ENCODE measurements at places on chromosomes 5 and 9.
A peak's percentile ranks its signal among the peaks of the same experiment; 100 is the strongest.

- H3K27me3 ChIP-seq = 0 out of 2 replicates have a peak, but pooled peaks cover 5% of the 10 kb centered on the region
- no peaks in the 10 kb centered on the region for H3K36me3 ChIP-seq
- no peak overlapping the region for H3K27ac ChIP-seq
- H3K4me1 ChIP-seq = peaks cover 4% of the 10 kb centered on the region
- H3K4me3 ChIP-seq = peak overlapping the region; percentile 45
Measured at GRCh38 chr9:113564498-113565237, 101.1 kb downstream of the RGS3 start.

- DNase-seq = no peak
- no peak overlapping the region for H3K4me3 ChIP-seq
- no peaks in the 10 kb centered on the region for H3K4me1 ChIP-seq
Measured at GRCh38 chr5:78730300-78731094, 81.9 kb upstream of the LHFPL2 start.

DNA sequence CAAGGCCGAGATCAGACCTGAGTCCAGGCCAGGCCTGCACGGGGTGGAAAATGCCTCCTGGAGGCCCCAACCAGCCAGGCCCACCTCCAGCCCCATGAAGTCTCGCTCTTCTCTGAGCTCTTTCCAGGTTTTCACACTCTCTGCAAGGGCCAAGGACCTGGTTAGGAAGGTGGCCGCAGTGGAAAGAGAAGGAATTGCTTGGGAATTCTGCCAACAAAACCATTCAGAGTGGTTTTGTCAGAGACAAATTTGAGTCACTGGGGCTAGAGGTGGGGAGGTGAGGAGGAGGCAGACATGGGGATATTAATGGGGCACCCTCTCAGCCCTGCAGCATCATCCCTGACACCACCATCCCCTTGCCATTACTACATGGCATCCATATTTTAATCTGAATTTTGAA, 261.0 kb downstream of the ROR2 start:
- peaks cover 7% of the 10 kb centered on the region for H3K4me1 ChIP-seq
- H3K27ac ChIP-seq = no peak overlapping the region
- H3K36me3 ChIP-seq = no peaks in the 10 kb centered on the region
- no peak for DNase-seq
- H3K4me3 ChIP-seq = no peak overlapping the region

- H3K27me3 ChIP-seq = no peaks in the 10 kb centered on the region
- no peaks in the 10 kb centered on the region for H3K4me1 ChIP-seq
- no peak overlapping the region for H3K27ac ChIP-seq
- H3K36me3 ChIP-seq = peaks cover 1% of the 10 kb centered on the region
- H3K4me3 ChIP-seq = no peak overlapping the region
Measured at GRCh38 chr5:172412724-172413286, 41.5 kb downstream of the SH3PXD2B start.

GRCh38 chr5:173794901-173795416, 93.2 kb upstream of the CPEB4 start:
- H3K4me1 ChIP-seq = no peaks in the 10 kb centered on the region
- H3K4me3 ChIP-seq = no peak overlapping the region
- no peaks in the 10 kb centered on the region for H3K27me3 ChIP-seq
- DNase-seq = no peak

All from H1 (cell line).